GM19239 (cell line): ENCODE measurements at places on chromosomes 3 and 15.

DNA sequence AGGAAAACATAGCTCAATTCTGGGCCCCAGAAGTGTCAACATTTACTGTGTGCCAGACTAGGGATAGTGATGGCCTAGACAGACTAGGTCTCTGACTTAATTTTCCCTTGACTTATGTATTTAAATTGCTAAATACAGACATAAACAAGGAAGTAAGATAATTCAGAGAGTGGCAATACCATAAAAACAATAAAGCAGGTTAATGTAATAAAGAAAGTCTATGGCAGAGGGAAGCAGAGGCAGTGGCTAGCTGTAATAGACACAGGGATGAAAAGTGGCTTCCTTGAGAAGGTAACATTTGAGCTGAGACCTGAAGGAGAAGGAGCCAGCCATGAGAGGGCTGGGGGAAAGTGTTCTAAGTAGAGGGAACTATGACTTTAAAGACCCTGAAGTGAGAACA, 95.7 kb downstream of the TNIK start:
- no peak for DNase-seq

GRCh38 chr3:128683957-128684356, 33.3 kb upstream of the RPN1 start:
- DNase-seq, result no peak

GRCh38 chr15:27752691-27753090, 346.4 kb downstream of the OCA2 start:
- no peak for DNase-seq

DNA sequence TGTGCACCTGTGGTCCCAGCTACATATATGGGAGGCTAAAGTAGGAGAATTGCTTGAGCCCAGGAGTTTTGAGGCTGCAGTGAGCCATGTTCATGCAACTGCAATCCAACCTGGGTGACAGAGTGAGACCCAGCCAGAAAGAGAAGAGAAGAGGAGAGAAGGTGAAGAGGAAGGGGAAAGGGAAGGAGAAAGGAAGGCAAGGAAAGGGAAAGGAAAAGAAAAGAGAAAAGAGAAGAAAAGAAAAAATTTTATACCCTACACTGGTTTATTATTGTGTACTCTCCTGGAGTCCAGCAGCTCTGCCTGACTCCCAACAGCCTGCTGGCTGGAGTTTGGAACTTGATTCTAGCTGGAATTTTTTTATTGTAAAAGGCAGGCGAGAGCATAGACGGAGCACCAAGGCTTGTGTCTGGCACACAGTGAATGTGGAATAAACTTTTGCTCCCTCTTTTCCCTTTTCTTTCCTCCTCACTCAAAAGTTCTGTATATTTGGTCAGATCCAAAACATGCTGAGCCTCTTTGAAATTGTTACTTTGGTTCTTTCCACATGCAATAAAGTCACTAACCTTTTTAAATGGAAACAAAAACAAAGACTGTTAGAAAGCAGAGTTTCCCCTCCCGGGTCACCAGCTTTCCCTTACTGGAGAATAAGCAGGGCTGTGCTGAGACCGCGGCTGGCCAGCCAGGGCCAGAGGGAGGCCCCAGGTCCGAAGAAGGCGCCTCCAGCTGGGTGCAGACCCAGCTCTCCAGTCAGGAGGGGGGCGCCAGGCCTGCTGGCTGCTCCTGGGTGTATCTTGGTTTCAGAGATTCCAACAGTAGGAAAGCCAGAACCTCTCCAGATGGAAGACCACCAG, 9.9 kb downstream of the THSD4 start:
- no peak for DNase-seq

- DNase-seq, result no peak
These were observed 8.4 kb downstream of the ITGB5 start for GRCh38 chr3:124878561-124879336.

- no peak for DNase-seq
These were observed 8.4 kb upstream of the RPS17 start for GRCh38 chr15:82548700-82549099.
